ENCODE measurements at places on chromosomes 12 and 14.

DNA sequence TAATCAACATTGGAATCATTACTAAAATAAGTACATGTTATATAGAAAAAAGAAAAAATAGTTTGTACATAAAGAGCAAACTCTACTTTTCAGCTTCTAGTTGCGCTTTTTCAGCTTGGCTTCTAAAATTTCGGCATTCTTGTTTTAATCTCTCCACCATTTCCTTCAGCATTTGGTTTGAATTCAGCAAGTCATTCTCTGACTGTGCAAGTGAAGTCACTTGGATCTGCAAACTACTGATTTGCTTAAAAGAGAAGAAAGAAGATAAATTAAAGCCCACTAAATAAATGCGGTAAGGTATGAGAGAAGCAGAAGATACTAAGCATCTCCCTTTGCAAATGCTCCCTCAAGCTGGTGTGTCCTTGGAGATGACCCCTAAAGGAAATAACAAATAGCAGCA is 126.3 kb downstream of the CEP83 start:
- no peak for DNase-seq

DNA sequence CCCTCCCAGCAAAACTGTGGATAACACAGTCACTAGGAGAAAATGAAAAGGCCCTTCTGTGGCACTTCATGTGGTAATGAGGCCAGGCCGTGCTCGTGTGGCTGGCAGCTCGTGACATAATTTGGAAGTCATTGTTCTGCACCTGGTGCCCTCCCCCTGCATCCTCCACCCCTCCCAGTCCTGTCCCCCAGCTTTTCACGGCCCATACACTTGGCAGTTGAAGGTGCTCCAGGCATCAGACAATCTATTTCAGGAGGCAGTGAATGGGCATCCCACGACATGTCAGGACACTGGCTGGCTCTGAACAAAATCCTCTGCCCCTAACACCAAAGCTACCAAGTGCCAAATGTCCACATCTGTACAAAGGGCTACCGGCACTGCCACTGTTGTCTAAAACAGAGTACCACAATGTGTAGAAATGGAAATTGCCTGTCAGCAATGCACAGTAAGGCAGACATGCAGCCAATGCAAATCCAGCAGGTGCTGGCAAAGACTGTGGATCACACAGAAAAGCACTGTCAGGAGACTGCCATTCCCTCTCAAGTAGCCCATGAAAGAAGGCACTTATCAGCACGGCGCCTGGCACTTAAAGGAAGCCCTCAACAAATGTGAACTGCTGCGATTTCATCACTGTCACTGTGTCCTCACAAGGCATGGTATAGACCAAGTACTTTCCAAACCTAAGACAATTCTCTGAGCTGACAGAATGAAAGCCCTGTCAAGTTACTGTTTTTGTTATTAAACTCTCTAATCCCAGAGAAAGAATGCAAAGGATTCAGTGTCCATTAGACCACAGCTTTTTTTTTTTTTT is 39.1 kb downstream of the CORO1C start:
- no peak for DNase-seq

DNA sequence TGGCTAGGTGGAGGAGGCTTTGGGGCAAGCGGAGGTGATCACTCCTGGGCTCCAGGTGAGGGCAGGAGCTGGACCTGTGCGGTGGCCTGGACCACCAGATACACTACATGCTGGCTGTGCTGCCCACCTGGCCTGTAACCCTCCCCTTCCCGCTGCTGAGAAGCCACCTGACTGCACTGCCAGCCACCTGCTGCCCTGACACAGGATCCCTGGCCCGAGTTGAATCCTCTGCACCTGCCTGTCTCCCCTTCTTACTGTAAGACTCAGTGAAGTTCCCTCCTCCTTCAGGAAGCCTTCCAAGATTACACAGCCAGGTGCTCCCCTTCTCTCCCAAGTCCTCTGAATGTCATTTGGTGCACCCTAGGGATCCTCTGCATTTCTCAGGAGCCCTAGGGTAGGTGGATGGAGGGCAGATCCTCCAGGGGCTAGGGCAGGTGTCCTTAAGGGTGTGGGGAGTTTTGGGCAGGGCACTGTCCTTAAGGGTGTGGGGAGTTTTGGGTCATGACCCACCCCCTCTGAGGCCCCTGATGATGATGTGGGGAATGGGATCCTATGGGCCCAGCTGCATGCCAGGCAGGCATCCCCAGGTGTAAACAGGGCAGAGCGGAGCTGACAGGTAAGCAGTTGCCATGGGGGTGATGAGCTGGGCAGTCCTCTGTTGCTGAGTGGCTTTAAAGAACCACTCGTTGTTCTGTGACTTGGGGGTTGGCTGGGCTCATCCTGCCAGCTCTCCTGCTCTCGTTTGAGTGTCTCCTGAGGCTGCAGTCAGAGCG is 6.7 kb upstream of the MTA1 start:
- DNase-seq, result no peak

DNA sequence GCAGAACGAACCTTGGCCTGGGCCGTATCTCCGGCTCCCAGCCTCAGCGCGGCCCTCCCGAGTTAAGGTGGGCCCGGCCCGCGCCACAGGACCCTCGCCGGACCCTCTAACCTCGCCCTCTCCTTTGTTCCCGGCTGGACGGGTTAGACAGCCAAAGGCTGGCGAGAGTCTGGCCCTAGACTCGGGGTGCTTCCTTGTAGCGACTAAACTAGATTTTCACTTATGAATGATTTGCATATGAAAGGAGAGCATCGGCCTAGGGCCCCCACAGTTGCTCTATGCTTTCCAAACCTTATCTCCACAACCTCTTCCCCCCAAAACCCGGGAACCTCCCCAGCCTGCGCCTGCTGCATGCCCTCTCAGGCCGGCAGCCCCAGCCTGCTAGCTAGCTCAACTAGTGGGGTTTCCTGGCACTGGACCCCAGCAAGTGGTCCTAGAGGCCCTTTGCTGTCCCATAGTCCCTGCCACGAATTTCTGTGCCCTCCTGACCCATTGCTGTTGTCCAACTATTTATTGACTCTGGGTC is 2.0 kb downstream of the HOXC5 start:
- DNase-seq, result no peak

- no peak for DNase-seq
Observed at GRCh38 chr12:13215056-13215455, 18.5 kb downstream of the EMP1 start.

- DNase-seq, result no peak
Observed at GRCh38 chr12:120979862-120980696, 1.7 kb downstream of the HNF1A start.

DNA sequence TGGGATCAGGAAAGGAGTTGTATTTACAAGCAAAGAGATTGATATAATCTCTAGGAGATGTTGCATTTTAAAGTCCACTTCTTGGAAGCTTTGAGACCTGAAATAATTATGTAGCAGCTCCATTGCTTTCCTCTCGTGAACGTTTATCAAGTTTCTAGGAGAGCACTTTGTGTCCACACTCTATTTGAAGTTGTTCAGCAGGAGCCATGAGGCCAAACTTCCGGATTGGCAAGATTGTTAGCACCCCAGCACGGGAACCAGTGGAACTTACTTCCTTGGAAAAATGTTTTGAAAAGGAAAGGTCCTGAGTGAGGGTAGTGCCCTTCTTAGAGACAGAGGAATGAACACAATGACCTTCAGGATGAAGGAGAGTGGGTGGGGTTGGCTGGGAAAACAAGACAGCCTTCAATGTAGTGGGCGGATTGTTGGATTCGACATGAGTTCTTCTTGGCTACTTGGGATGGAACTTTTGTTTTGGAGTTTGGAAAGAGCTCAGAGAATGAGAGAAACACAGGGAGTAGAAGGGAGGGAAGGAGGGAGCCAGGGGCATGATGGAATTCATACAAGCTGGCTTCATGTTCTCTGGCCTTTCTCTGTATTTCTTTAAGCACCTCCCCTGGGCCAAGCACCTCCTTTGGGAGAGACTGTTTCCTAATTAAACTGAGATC is 23.8 kb upstream of the CISTR start:
- no peak for DNase-seq

DNA sequence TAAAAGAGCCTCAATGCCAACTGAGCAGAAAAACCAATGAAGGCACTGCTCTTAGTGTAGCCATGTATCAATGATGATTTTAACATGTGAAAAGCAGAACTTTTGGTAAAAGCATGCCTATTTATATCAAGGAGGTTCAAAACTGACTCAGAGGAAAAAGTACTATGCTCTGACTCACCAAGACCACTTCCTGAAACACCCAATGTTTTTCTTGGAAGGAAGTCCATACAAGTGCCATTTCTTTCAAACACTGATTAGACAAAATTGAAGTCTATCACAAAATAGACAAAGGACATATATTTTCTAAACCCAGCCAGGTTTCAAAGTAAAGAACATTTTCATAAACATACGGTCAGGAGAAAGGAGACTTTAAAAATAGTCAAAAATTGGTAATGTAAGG is 88.6 kb downstream of the EPS8 start:
- no peak for DNase-seq

GRCh38 chr14:46344327-46344937 is 307.1 kb downstream of the RPL10L start:
- no peak for DNase-seq

DNA sequence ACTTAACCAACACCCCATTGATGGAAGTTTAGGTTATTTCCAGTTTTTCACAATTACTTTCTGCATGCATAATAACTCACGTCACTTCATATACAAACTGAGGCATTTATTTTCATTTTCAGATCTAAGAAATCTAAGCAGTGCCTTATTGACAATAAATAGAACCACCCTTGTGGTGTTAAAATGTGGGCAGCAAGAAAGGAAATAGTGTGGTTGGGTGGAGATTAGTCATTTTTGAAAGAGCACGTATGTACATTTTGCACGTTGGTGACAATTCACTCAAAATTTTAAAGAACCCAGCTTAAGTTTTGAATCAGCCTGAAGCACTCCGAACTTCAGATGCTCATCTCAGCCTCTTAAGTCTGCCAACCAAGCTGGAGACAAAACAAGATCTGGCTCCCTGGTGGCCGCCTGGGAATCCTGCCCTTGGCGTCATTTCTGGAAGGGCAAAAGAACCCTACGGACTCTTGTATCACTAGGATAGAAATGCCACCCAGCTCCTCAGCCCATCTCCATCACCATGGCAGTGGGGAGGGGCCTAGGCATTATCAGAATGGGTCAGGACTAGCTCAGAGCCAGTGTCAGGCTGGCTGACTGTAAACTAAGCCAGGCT is 89.5 kb upstream of the BCL2L14 start:
- peak; percentile 59 for DNase-seq
